Mesenchymal stem cell (in vitro differentiated cells and primary cell): ENCODE measurements at places on chromosomes 4 and X.

GRCh38 chr4:6019316-6020263 is 1.4 kb upstream of the C4orf50 start:
- DNase-seq: peak; percentile 8

DNA sequence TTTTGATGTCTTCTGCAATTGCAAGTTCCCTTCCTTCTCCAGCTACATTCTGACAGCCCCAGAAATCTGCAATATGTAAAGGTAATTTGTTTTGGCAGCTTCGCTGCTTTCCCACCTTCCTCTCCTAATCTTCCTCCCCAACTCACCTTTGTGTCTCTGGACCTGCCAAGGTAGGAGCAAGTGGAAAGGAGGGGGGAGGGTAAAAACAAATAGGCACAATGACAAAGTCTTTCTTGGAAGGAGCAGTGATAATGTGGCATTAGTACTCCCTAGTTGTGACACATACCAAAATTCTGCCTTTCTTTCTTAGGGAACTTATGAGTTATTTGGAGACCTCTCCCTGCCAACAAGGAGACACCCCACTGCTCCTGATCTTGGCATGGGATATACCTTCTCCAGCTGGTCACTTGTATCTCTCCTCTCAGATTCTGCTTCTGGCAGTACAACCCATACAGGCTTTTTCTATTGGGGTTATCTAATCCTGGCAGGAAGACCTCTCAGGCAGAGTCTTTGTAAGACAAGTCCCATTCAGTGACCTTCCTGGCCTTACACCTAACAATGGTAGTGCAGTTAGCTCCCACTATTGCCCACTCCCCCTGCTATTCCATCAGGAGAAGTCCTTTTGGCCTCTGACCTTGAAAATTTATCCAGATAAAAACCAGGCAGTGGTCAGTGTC is 24.2 kb downstream of the F8 start:
- DNase-seq: no peak

DNA sequence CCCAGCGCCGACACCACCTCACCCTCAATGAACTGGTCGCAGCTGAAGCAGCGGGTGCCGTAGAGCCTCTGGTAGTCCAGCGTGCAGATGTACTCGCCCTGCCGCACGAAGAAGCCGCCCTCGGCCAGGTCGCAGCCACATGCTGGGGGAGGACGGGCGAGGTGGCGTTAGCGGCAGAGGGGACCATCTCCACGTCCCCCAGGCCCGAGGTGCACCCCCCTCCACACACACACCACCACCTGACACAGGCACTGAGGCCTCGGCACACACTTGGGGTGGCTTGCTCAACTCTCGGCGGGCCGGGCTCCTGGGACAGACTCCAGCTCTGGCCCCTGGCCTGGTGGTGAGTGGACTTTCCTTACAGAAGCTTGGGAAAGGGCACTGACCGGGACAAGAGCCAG is 61.5 kb downstream of the ABLIM2 start:
- DNase-seq: no peak

DNA sequence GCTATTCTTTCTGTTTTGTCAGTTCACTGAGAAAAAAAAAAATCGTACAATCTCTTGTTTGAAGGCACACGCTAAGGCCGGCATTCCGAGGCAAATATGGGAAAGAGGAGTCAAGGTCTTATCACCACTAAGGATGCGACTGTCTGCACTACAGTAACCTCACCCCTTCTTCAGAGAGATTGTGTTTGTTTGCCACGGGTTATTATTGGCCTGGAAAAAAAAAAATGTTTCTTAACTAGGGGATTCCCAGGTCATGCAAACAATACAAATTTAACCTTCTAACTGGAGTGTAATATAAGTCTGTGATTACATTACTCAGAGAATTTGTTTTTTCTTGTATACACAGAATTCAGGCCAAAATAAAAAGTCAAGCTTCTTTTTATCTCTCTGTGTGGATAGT is 168.3 kb downstream of the TMA16 start:
- DNase-seq: no peak

GRCh38 chrX:11180571-11180970 is 69.4 kb downstream of the HCCS start:
- no peak for DNase-seq

DNA sequence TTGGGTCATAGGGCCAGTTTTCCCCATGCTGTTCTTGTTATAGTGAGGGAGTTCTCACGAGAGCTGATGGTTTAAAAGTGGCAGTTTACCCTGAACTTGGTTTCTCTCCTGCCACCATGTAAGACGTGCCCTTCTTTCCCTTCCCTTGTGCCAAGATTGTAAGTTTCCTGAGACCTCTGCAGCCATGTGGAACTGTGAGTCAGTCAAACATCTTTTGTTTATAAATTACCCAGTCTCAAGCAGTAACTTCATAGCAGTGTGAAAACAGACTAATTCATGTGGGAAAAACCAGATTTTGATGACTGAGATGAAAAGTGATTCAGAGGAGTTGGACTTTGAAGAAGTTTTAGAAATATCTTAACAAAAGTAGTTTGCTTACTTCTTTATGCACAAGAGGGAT is 101.4 kb downstream of the ARHGAP10 start:
- peak; percentile 82 for DNase-seq

DNA sequence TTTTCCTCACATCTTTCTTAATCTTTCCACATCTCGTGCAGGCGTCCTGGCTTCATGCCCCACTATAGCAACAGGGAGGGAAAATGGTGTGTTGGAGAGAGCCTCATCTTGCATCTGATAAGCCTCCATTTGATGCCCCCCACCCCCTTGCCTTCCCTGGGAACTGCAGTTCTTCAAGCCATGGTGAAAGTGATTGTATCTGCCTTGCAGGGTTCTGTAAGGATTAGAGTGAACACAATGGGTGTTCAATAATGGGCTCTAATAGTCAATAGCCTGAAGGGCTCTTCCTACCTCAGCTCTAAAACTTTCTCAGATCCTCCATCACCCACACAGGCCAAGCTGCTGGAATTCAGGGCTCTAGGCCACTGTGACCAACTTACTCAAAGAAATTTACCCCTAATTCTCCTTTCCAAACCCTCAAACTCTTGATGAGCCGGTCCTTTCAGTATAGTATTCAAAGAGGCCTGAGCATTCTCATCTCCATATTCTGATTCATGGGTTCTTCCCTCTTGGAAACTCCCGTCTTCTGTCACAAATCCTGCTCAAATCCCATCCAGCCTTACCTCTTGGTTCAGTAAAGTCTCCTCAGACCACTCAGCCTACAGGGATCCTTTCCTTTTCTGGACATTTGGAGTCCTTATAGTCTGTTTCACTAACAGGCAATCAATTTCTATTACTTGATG is 128.3 kb upstream of the TRIM2 start:
- DNase-seq: no peak

DNA sequence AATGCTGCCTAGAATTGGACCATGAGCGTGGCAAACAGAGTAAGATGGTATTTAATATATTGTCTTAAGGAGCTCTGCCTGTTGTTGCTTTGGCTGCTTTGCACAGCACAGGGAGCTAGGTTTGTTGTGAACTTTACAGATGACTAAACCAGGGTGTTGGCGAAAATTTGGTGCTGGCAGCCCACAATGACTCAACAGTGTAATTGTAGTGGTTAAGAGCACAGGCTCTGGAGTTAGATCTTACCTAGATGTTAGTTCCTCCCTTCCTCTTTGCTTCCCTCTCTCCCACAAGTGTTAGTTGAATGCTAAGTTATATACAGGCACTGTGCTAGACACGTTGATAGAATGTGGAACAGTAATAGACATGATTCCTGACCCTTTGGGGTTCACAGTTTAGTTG is 128.9 kb upstream of the TRPC5 start:
- DNase-seq: no peak

GRCh38 chr4:182809417-182810102 is 107.6 kb downstream of the DCTD start:
- DNase-seq: no peak

DNA sequence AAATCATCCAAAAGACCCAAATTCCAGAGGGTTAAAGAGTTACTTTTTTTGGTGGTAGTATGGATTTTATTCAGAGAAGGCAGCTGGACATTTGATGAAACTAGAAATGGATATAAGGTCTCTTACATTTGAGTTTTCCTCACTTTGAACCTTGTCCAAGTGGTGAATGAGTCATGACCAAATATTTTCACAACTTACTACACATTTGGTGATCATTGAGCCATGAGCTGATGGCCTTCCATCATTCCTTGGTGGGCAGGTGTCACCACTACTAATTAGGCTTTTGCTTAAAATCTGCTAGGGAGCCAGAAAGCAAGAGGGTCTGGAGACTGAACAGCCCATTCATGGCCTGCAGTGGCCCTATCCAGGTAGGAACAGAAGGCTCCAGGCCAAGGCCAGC is 620.2 kb upstream of the INTU start:
- peak; percentile 37 for DNase-seq
